ENCODE measurements at places on chromosomes 3 and 15. TPM values are rescaled to one million over a fixed set of nuclear protein-coding genes. Genes with fewer than 3 reads are reported as not detected.

GRCh38 chr15:93035953-93036810 lies 52.8 kb downstream of the RGMA start:
- no peak for DNase-seq

Gene LRRIQ4
- polyA plus RNA-seq, result not detected

Gene C2CD4A
- polyA plus RNA-seq, result not detected

GRCh38 chr15:78389738-78390137 lies 48.3 kb upstream of the IREB2 start:
- no peak for DNase-seq

Gene GATA2
- 3.6 TPM for polyA plus RNA-seq

GRCh38 chr15:42313463-42313862 lies 40.2 kb upstream of the TMEM87A start:
- no peak for DNase-seq

Gene C3orf85
- not detected for polyA plus RNA-seq

DNA sequence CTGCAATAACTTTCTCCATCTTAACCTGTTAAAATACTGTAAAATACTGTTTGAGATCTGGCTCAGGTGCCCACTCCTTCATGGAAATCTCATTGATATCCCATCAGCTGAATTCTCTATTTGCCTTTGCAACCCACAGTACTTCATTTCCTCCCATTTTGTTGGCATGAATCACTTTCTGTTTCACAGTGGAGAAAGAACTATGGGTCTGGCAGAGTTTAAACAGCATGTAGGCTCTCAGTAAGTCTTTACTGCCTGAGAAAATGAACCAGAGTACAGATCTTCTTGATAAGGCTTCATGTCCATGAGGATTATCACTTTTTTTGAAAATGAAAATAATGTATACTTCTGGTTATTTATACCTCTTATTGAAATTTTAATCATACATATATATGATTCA lies 245.9 kb downstream of the NAALADL2 start:
- DNase-seq, result no peak

DNA sequence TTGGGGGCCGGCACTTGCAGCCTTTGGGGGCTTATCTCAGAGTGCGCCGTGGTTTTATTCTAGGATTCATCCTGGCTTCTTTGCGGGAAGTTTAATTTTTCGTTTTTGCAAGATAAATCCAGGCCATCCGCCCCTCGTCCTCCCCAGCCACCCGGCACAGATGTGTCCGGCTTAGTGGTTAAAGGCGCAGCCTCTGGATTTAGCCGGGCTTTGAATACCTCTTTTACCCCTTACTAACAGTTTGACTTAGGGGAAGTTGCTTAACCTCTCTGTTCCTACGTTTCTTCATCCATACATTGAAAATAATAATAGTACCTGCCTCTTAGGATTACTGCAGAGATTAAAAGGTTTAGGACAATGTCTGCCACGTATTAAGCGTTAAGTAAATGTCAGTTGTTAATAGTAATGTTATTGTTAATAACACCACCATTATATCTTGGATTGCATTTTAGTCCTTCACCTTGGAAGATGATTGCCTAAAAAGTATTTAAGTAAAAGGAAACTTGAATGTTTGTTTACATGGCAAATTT lies 714 bp downstream of the ECT2 start:
- no peak for DNase-seq

Gene STT3B
- 108 TPM for polyA plus RNA-seq
